Panc1 (cell line): ENCODE measurements at places on chromosomes 2 and 18.

GRCh38 chr2:167209784-167210183, 321.5 kb downstream of the XIRP2 start:
- DNase-seq, result no peak
- H3K27ac ChIP-seq, result no peak overlapping the region
- H3K36me3 ChIP-seq, result no peaks in the 10 kb centered on the region
- H3K4me3 ChIP-seq, result no peak overlapping the region
- H3K27me3 ChIP-seq, result no peaks in the 10 kb centered on the region
- H3K4me1 ChIP-seq, result no peaks in the 10 kb centered on the region

DNA sequence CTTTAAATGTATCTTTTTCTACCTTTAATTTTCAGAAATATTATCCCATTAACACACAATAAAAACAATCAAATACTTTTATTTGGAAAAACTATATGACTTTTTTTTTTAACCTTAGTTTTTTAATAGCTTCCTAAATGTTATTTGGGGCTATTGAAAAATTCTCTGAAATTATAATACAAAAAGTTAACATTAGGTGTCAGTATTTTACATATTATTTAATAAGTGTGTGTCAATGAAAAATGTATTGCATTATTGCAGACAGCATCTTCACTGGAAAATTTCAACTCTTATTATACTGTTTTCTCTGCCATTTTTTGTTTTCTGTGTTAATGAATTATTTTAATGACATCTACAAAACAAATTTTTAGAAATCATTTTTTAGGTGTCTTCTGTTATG, 51.1 kb upstream of the ARHGAP15 start:
- no peak overlapping the region for H3K27ac ChIP-seq
- H3K4me3 ChIP-seq, result no peak overlapping the region
- H3K27me3 ChIP-seq, result no peaks in the 10 kb centered on the region
- H3K36me3 ChIP-seq, result no peaks in the 10 kb centered on the region
- DNase-seq, result no peak
- H3K4me1 ChIP-seq, result no peaks in the 10 kb centered on the region

GRCh38 chr2:61262699-61263098, 100.7 kb downstream of the C2orf74 start:
- no peak overlapping the region for H3K27ac ChIP-seq
- H3K36me3 ChIP-seq, result peaks cover 18% of the 10 kb centered on the region
- DNase-seq, result no peak
- no peak overlapping the region for H3K4me3 ChIP-seq
- H3K27me3 ChIP-seq, result no peaks in the 10 kb centered on the region

DNA sequence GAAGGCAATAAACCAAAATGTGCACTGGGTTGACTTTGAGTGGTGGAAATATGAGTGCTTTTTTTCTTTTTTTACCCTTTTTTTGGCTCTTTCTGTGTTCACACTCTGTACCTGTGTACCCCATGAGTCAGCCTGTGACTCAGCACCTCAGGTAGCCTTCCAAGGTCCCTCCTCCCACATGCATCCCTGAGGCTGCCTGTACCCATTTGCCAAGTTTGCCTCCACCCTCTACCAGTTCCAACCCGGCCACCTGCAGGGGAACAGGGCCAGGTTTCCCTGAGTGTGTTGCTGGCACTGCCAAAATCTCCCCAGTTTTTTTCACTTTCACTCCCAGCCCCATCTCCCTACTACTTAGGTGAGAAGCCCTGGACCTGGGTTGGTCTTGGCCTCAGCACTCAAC, 14.0 kb downstream of the CXCR1 start:
- no peaks in the 10 kb centered on the region for H3K36me3 ChIP-seq
- H3K27me3 ChIP-seq, result no peaks in the 10 kb centered on the region; the same call in none of the 2 replicates
- no peak overlapping the region for H3K27ac ChIP-seq
- DNase-seq, result no peak

GRCh38 chr2:195820373-195820772, 163.3 kb downstream of the SLC39A10 start:
- no peak overlapping the region for H3K4me3 ChIP-seq
- H3K27me3 ChIP-seq, result no peaks in the 10 kb centered on the region
- no peaks in the 10 kb centered on the region for H3K36me3 ChIP-seq
- no peak for DNase-seq
- H3K4me1 ChIP-seq, result no peaks in the 10 kb centered on the region

DNA sequence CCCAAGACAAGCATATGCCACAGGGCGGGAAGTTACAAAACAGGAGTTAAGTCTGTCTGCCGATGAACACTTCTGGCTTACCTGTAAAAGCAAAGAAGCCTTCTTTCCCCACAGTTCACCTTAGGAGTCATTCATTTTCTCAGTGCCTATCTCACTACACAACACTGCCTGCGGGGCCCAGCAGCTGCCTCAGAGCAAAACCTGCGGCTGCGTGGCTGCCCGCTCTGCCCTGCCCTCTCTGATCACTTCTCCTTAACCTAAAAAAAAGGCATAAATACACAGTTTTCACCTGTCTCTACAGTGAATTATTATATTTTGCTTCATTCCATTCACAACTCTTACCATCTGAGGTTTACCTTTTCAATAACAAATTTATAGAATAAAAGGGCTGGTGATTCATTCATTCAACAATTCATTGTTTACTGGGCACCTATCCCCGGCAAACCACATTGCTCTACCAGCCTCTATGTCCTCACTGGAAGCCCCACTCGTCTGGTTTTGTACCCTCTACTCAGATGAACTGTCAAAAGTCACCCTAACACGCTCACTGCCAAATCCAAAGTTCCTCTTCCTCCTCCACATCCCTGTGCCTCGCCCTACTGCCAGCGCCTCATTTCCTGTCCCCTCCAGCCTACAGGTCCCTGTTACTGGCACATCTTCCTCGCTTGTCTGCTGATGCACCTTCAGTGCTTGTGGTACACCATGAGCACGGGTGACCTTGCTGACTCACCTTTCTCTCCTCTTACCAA, 31.4 kb downstream of the AFG3L2 start:
- H3K27ac ChIP-seq, result no peak overlapping the region
- DNase-seq, result no peak
- H3K4me1 ChIP-seq, result no peaks in the 10 kb centered on the region

GRCh38 chr2:191463790-191464189, 214.1 kb upstream of the NABP1 start:
- H3K4me3 ChIP-seq, result no peak overlapping the region
- no peaks in the 10 kb centered on the region for H3K4me1 ChIP-seq
- DNase-seq, result no peak
- H3K36me3 ChIP-seq, result no peaks in the 10 kb centered on the region

DNA sequence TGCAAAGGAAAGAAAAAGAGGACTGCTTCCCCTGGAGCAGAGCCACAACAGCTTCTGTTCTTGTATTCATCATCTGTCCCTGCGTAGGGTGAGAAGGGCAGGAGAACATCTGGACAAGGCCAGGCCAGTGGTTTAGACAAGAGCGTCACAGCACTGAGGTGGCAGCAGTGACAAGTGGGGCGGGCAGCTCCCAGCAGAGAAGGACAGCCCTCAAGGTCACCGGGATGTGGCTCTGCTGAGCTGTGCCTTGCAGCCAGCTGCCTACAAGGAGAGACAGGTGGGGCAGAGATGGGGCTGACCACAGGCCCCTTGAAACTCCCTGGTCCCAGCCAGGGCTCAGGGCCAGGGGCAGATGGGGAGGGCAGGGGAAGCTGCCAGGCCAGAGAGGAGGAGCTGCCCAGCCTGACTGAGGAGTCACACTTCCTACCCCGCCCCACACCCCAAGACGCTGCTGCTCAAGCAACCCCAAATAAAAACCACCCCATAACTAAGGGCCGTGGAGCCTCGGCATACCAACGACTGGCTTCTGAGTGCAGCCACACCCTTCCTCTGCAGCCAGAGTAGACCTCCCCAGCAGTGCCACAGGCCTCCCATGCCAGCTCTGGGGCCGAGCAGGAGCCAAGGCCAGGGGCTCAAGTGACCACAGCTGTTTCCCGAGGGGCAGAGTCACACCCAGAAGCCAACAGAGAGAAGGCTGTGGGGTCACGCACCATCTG, 5.4 kb downstream of the RAB11FIP5 start:
- peaks cover 2% of the 10 kb centered on the region; the same call in 1 of the 2 replicates for H3K36me3 ChIP-seq
- H3K27me3 ChIP-seq, result no peaks in the 10 kb centered on the region
- no peak overlapping the region for H3K27ac ChIP-seq
- peaks cover 21% of the 10 kb centered on the region for H3K4me1 ChIP-seq
- no peak for DNase-seq

GRCh38 chr2:129860088-129860487, 119.4 kb upstream of the RAB6C start:
- peaks cover 3% of the 10 kb centered on the region; the same call in 1 of the 2 replicates for H3K27me3 ChIP-seq
- H3K27ac ChIP-seq, result no peak overlapping the region
- no peak overlapping the region for H3K4me3 ChIP-seq
- H3K36me3 ChIP-seq, result no peaks in the 10 kb centered on the region

DNA sequence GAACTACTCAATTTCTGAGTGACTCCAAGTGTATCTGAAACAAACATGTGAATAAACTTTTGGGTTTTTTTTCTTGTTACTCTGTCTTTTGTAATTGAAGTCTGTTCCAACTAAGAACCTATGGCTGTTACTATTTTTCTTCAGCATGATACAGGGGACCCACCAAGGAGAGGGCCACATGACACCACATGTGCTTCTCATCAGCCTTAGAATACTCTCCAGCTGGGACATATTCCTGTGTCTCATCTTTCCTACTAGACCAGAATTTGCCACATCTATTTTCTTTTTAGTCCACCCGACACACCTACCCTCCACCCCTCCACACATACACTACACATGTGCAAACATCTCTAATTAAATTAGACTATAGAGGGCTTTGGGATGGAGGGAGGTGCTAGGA, 191.7 kb upstream of the NDUFV2 start:
- no peak for DNase-seq
- no peaks in the 10 kb centered on the region for H3K36me3 ChIP-seq
- no peak overlapping the region for H3K4me3 ChIP-seq
- no peaks in the 10 kb centered on the region for H3K4me1 ChIP-seq

- H3K4me1 ChIP-seq, result peaks cover 11% of the 10 kb centered on the region
- no peaks in the 10 kb centered on the region for H3K27me3 ChIP-seq
- H3K36me3 ChIP-seq, result no peaks in the 10 kb centered on the region
- H3K4me3 ChIP-seq, result no peak overlapping the region
- no peak for DNase-seq
Measured at GRCh38 chr18:59057969-59058368, 81.7 kb upstream of the SEC11C start.

DNA sequence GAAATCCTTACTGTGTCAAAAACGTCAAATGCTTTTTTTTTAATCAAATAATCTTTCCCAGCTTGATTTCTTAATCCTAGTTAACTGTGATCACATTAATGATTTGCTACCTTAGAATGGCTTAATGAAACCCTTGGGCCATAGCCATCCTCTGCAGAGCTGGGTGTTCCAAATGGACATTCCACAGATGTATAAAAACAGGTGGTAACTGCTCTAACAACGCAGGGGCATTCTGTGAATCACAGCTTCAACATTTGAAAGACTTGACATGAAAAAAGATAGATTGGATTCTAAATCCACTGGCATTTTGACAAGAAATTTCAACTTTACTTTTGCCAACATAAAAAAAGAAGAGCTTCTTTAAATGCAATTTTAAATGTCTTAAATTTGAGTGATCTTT, 69.8 kb upstream of the RASGRP3 start:
- no peaks in the 10 kb centered on the region for H3K27me3 ChIP-seq
- DNase-seq, result no peak
- no peaks in the 10 kb centered on the region for H3K36me3 ChIP-seq
- no peaks in the 10 kb centered on the region for H3K4me1 ChIP-seq

DNA sequence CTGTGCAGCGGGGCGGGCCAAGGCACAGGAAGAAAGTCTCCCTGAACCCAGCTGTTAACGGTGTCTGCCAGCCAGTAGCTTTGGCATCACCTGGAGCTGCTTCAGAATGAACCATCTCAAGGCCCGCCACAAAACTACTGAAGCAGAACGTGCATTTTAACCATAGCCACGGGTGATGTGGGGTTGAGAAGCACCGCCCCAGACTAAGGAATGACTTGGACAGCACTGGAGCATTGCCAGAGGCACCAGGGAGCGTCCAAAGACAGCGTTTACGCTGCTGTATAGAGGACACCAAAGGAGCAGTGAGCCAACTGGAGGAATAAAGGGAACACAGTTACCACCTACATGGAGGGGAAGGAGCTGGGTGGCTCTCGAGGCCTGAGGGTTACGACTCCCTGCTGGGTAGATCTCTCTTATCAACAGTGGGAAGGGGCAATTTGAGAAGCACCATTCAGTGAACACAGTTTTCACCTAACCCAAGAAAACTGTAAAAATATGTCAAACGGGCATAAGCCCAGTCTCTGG, 28.4 kb upstream of the LONRF2 start:
- no peaks in the 10 kb centered on the region for H3K27me3 ChIP-seq
- H3K4me3 ChIP-seq, result no peak overlapping the region
- H3K36me3 ChIP-seq, result no peaks in the 10 kb centered on the region
- DNase-seq, result no peak
- no peaks in the 10 kb centered on the region for H3K4me1 ChIP-seq

GRCh38 chr2:194883711-194884110, 773.3 kb upstream of the SLC39A10 start:
- no peak for DNase-seq
- no peak overlapping the region for H3K27ac ChIP-seq
- no peaks in the 10 kb centered on the region for H3K4me1 ChIP-seq
- no peaks in the 10 kb centered on the region for H3K36me3 ChIP-seq
- H3K4me3 ChIP-seq, result no peak overlapping the region
- H3K27me3 ChIP-seq, result no peaks in the 10 kb centered on the region

GRCh38 chr2:33521791-33522281, 45.4 kb downstream of the RASGRP3 start:
- H3K36me3 ChIP-seq, result no peaks in the 10 kb centered on the region
- no peaks in the 10 kb centered on the region for H3K4me1 ChIP-seq
- H3K27ac ChIP-seq, result no peak overlapping the region
- H3K27me3 ChIP-seq, result no peaks in the 10 kb centered on the region
- no peak overlapping the region for H3K4me3 ChIP-seq

DNA sequence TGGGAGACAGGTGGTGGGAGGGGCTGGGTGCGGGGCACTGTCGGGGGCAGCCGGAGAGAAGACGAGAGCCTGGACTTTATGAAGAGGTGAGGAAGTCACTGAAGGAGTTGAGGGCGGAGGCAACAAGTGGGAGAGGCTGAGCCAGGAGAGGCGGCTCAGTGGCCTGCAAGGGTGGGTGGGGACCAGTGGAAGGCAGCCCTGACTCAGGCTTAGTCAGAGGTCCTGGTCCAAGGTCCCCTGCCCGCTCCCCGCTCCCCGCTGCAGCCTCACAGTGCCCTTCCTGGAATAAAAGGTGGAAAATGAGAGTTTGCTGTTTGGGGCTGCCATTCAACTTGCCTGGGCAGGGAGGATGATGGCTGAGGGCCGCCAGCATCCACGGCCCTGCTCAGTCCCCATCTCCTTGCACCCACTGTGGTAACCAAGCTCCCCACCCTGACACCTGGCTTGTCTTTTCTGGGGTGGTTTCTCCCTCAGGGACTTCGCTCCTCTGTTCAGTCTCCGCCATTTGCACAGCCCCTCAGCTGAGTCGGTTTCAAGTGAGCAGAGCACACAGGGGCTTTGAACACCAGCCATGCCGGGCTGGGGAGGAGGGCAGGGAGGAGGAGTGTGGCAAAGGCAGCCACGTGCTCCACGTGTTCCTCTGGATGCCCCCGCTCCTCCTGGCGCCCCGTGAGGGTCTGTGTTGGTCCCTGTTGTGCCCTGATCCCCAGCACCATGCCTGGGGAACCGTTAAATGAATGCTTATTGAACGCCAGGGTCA, 13.7 kb upstream of the RALB start:
- no peaks in the 10 kb centered on the region for H3K27me3 ChIP-seq
- no peaks in the 10 kb centered on the region for H3K36me3 ChIP-seq
- peak overlapping the region; percentile 31; the same call in 1 of the 2 replicates for H3K27ac ChIP-seq
- no peak for DNase-seq
- peaks cover 23% of the 10 kb centered on the region for H3K4me1 ChIP-seq
